ELF-1 (cell line): ENCODE measurements at places on chromosomes 3 and 15.

DNA sequence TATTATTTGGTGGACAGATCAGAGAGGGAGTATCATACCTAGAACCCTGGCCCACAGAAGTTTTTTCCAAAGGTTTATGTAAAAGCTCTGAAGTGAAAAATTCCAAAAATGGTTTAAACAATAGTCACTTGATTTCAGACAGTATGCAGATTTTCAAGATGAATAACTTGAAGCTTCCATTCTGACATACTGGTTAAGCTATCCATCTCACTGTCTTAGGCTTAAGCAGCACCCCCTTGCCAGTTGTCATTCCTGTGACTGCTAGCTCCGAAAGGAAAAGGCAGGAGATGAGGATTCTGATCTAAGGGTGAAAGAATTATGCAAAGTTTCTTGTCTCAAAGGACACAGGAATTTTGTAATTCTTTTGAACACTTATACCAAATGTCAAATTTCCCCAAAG lies 337.5 kb upstream of the THBS1 start:
- no peak for DNase-seq

GRCh38 chr3:44104043-44104442 lies 137.6 kb upstream of the TOPAZ1 start:
- no peak for DNase-seq

DNA sequence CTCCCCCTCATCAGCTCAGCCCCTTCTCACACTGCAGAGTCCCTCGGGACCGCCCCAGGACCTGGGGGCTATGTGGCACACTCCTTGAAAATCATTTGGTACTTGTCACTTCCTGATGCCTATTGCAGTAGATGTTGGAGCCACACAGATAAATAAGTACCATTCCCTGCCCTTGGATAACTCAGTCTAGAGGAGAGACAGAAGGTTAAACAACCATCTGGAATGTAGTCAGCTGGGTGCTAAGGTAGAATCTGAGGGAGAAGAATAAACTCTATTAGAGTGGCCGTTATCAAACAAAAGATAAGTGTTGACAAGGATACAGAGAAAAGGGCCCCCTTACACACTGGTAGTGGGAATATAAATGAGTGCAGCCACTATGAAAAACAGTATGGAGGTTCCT lies 112.3 kb upstream of the NR2E3 start:
- DNase-seq = no peak

GRCh38 chr3:31615071-31615875 lies 82.5 kb downstream of the STT3B start:
- DNase-seq = no peak
